ENCODE measurements at places on chromosomes 4 and X.

GRCh38 chr4:24559032-24559821 is 25.1 kb downstream of the DHX15 start:
- DNase-seq: no peak

- DNase-seq: no peak
Measured at GRCh38 chr4:174595141-174595929, 73.0 kb upstream of the HPGD start.

DNA sequence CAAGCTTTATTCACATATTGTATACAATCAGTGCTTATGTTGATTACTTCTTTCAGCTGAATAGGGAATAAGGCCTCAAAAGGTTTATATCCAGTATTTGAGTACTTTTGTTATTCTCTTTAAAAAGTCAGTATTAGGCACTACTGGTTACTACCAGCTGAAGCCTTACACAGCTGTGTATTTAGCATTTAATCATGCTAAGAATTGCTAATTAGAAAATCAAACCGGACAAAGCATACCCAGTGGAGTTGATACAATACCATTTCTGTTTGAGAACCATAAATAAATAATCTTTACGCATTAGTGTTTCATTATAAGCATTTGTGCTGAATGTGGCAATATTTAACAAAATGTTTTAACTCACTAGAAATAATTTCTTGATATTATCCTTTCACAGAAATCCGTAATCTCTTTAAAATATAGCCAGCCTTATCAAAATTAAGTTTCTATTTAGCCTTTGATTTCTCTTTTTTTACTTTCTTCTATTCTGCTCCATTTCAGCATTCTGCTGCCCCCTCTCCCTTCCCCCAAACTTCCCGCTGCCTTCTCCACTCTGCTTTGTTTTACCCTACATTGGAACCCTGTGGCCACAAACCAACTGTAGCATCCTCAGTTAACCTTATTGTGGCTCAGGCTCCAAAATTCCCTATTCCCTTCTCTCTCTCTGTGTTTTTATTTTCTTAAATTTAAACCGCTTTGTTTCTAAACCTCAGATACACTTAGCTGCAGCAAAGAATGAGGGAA is 37.8 kb downstream of the UGT8 start:
- no peak for DNase-seq

GRCh38 chr4:8920289-8920965 is 48.8 kb upstream of the HMX1 start:
- no peak for DNase-seq

DNA sequence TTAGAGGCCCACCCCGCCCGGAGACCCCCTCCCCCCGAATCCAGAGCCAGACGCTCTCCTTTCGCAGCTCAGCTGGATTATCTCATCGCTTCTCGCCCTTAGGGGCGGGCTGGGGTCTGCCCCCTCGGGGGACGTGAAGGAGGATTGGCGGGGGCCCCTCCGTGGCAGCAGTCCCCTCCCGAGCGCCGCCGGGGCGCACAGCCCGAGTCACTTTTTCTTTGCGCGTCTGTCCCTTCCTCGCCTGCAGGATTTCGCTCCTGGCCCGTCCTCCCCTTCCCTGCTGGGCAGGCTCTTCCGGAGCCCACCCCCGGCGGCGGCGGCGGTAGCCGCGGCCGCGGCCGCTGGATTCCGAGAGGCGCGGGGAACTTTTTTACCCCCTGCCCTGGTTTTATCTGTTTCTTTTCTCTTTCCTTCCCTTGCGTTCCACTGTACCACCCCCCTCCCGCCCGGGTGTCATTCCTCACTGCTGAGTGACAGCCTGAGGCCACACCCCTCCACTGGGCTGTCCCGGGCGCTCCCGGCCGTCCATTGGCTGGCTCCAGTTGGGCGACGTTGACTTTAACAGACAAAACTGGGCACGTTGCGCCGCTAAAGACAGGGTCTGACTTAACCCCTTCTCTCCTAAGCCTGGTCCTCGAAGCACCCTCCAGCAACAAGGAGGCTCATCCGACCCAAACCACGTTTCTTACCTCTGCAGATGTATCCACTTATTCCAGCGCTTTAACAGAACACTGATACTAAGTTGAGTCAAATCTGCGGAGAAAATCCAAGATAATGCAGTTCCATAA is 492 bp upstream of the NKX3-2 start:
- no peak for DNase-seq

DNA sequence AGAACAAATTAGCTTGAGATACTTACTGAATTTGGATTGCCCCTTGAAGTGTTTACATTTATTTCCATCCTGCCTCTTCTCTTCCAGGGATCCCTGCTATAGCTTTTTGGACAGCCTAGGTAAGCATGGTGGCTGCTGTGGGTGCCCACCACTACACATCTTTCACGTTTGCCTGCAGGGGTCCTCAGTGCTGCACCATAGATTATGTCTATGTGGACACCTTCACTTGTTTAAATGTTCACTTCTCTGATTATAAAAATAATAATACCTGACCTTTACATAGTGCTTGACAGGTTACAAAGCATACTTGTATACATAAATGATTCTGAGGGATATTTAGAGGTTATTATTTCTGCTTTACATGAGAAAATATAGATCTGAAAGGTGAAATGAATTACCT is 67.9 kb upstream of the SLC4A4 start:
- no peak for DNase-seq

- DNase-seq: no peak
Measured at GRCh38 chr4:116585246-116585645, 500.1 kb downstream of the TRAM1L1 start.

DNA sequence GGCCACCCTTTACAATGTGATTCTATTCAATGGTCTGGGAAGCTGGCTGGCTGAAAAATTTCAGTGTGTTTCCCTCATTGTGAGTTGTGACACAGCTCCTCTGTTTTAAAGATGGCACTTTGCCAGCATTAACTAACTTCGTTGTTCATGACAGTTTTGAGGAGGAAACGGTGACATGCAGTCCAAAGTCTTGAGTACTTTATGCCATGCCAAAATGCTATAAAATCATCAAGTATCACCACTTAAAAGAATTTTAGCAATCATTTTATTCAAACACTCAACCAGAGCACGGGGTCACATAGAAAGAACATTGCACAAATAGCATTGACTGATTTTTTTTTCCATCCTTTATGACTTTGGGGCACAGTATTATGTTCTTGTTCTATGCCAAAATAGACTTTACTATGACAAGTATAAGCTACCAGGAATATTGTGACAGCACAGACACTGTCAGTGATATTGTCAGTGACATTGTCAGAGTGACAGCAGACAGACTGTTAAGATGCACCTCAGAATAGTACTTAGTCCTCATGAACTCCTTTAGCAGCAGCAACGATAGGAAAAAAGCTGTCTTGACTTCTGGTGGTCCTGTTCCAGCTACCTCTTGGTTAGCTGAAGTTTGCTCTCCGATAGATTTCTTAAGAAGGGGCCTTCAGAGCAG is 46.7 kb downstream of the CXCL13 start:
- no peak for DNase-seq

GRCh38 chr4:184732126-184732525 is 1.8 kb downstream of the CENPU start:
- no peak for DNase-seq

All from astrocyte of the cerebellum (primary cell).